Keratinocyte (primary cell): ENCODE measurements at places on chromosomes 6 and 20.

GRCh38 chr6:125423047-125423446, 121.3 kb upstream of the HDDC2 start:
- DNase-seq = no peak

GRCh38 chr6:163999475-164000125, 585.1 kb downstream of the QKI start:
- no peak for DNase-seq

- DNase-seq = no peak
These were observed 77.4 kb downstream of the FIG4 start for GRCh38 chr6:109768485-109768884.

- no peak for DNase-seq
These were observed 29.2 kb downstream of the CDH22 start for GRCh38 chr20:46279103-46279502.

GRCh38 chr6:24768361-24768760, 6.4 kb upstream of the GMNN start:
- no peak for DNase-seq

DNA sequence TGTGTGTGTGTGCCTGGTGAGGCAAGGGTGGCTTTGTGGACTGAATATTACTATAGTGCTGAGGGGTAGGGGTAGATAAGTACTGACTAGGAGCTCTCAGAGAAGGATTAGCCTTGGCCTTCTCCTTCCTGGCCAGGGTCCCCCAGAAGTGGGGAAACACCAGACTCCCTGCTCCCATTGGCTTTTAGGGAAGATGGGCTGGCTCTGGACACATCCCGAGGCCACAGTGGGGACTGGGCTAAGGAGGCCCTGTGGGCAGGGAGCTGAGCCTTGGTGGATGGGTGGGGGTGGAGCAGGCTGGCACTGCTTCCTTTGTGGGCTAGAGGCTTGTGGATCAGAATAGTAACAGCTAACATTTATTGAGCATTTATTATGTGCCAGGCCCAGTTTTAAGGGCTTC, 3.1 kb downstream of the EPB41L1 start:
- DNase-seq = no peak

- DNase-seq = no peak
These were observed 68.1 kb upstream of the PMEPA1 start for GRCh38 chr20:57777911-57778310.

GRCh38 chr6:31776485-31776988, 591 bp downstream of the VWA7 start:
- no peak for DNase-seq

DNA sequence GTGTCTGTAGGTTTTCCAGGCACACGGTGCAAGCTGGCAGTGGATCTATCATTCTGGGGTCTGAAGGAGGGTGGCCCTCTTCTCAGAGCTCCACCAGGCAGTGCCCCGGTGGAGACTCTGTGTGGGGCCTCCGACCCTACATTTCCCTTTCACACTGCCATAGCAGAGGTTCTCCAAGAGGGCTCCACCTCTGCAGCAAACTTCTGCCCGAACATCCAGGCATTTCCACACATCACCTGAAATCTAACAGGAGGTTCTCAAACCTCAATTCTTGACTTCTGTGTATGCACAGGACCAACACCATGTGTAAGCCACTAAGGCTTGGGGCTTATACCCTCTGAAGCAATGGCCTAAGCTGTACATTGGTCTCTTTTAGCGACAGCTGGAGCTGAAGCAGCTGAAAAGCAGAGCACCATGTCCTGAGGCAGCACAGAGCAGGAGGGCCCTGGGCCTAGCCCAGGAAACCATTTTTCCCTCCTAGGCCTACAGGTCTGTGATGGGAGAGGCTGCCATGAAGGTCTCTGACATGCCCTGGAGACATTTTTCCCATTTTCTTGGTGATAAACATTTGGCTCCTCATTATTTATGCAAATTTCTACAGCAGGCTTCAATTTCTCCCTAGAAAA, 253.3 kb downstream of the ERMARD start:
- DNase-seq = no peak
